Thoracic aorta (tissue), 2 donors: ENCODE measurements at places on chromosomes 6 and 20. TPM values are rescaled to one million over a fixed set of nuclear protein-coding genes. Genes with fewer than 3 reads are reported as not detected.

GRCh38 chr20:22339091-22339881 lies 245.1 kb downstream of the FOXA2 start:
- no peak for DNase-seq

MLIP gene
- not detected for total RNA-seq

GRCh38 chr6:150722614-150723344 lies 123.1 kb downstream of the PLEKHG1 start:
- DNase-seq, result no peak

- no peak for DNase-seq
Measured at GRCh38 chr6:144745439-144745838, 460.3 kb downstream of the UTRN start.

TMEM217 gene
- total RNA-seq, result 0.41 TPM

CCM2L gene
- total RNA-seq, result 2.7 TPM
